ENCODE measurements at places on chromosomes 3 and 15.
A peak's percentile ranks its signal among the peaks of the same experiment; 100 is the strongest.

DNA sequence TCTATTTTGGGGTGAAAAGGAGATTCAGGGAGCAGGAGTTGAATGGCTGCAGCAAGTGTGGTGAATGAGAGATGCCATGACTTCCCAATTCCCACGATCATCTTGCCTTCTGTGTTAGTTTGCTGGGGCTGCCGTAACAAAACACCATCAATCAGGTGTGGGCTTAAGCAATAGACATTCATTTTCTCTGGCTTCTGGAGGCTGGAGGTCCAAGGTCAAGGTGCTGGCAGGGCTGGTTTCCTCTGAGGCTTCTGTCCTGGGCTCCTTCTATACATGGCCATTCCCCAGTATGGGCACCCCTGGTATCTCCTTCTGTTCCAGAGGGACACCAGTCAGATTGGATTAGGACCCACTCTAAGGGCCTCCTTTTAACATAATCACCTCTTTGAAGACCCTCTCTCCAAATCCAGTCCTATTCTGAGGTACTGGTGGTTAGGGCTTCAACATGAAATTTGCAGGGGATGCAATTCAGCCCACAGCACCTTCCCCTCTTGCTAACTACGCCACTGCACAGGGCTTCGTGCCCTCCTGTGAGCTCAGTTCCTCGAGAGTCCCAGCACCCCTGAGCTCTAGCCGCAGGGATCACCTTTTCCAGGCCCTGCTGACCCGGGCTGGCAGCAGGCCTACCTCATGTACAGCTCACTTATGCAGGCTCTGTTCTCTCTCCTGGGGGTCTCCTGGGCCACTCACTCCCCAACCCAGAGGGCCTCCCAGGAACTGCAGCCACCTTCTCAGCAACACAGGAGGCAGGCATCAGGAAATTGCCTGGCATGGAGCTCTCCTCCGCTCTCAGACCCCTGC is 37.3 kb upstream of the SLC6A11 start:
- no peak for DNase-seq

- no peak for DNase-seq
Observed at GRCh38 chr3:27340534-27340933, 28.6 kb downstream of the NEK10 start.

DNA sequence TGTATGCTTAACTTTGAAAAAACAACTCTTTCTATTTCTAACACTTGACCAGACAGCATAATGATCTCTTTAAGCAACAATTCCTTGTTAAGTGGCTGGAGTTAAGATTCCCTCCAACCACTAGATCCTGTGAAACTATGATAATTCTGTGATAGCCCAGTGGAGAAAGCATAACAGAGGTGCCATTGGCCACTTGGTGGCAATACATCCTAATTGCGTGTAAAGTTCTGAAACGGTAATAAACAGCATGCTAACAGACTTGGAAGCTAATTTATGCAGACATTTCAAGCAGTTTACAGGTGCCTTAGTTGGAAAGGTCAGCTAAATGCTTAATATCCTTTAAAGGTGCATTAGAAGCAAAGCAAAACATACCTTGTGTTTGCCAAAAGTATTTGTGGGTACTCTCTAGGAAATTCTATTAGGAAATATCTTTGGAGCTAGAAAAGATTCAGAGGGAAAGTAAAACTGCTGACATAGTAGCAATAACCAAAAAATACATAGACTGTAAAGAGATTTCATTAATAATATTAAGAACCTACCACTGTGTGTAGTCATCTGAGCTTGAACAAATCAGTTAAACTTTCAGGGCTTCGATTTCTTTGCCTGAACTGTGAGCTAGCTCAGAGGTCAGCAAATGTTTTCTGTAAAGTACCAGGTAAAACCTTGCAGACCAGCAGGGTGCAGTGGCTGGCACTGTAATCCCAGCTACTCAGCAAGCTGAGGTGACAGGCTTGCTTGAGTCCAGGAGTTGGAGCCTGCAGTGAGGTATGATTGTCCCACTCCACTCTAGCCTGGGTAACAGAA is 19.0 kb upstream of the CSTA start:
- DNase-seq, result no peak

DNA sequence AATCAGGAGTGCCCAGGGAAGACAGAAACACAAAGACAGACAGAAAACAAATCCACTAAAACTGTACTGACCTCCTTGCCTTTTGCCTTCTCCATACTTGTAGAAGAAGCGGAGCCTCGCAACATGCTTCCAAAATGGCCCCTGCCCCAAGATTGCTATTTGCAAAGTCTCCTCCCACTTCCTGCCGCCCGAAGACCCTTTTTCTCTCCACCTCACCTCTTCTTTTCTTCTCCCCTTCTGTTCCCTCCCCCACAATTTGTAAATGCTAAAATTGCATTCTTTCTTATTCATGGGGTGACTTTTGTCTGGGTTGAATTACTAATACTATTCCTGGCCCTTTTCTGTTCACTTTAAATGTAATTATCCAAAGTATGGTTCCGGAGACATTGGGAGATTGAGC is at the start of gene DPPA4:
Gene DPPA4 (minus strand): TSS at position 154 of the 400 bp plus-strand sequence. CDS start 29 bp downstream, at position 125.
- DNase-seq, result no peak

- no peak for DNase-seq
Observed at GRCh38 chr3:100317912-100318311, 16.6 kb upstream of the NIT2 start.

GRCh38 chr15:101028321-101028720 is 109.2 kb downstream of the LRRK1 start:
- DNase-seq, result no peak

DNA sequence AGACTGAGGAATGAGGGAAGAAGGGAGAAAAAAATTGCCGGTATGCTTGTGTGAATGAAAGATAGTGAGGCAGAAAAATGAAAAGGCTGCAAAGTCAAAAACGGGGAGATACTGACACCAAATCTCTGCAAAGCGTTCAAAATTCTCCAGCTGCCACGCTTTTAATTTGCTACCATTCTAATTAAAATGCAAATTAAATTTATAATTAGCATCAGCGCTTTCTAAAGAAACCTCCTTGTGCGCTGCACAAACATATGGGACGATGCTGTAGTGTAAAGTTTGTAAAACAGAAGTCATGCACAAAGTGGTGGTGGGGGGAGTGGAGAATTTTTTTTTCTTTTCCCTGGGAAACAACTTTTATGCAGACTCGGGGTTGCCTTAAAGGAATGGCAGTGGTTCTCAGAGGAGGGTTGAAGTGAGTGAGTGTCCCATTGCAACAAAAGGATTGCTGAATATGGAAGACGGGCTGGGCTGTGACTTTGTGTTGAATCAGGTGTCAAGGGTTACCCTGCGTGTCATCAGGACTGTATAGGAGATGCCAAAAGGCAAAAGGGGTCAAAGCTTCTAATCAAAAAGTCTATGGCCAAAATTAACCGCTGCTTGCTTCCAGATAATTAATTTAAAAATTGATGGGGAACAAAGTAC is 472.2 kb downstream of the NR2F2 start:
- no peak for DNase-seq

DNA sequence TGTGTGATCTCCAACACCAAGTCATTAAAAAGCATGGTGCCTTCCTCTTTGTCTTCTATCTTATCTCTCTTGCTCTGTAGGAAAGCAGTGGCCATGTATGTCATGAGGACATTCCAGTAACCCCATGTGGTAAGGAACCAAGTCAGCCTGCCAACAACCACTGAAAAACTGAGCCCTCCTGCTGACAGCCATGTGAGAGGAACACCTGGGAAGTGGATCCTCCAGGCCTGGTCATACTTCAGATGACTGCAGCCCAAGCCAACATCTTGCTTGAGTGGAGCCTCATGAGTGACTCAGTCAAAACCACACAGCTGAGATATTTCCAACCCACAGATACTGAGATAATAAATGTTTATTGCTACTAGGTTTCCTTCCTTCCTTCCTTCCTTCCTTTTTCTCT is 597.3 kb downstream of the ZIC1 start:
- no peak for DNase-seq

GRCh38 chr3:97835761-97836160 is 13.9 kb downstream of the CRYBG3 start:
- no peak for DNase-seq

DNA sequence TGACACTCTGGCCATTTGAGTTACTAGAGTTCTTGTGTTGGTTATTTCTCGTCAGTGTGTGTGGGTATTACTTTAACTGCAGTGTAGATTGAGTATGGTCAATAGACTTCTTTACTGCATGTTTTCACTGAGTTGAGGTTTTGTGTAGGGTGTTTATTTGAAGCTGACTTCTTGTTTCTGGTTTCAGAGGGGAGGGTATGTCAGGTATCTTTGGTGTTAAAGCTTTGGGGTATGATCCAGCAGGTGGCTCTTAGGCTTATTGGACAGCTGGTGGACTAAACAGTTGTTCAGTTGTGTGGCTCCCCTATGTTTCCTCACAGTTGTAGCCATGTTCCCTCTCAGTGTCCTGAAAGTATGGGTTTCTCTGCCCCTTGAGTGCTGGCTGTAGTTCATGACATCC is 72.0 kb downstream of the AKAP13 start:
- DNase-seq, result no peak

- no peak for DNase-seq
Observed at GRCh38 chr3:16936233-16936632, 51.5 kb downstream of the PLCL2 start.

DNA sequence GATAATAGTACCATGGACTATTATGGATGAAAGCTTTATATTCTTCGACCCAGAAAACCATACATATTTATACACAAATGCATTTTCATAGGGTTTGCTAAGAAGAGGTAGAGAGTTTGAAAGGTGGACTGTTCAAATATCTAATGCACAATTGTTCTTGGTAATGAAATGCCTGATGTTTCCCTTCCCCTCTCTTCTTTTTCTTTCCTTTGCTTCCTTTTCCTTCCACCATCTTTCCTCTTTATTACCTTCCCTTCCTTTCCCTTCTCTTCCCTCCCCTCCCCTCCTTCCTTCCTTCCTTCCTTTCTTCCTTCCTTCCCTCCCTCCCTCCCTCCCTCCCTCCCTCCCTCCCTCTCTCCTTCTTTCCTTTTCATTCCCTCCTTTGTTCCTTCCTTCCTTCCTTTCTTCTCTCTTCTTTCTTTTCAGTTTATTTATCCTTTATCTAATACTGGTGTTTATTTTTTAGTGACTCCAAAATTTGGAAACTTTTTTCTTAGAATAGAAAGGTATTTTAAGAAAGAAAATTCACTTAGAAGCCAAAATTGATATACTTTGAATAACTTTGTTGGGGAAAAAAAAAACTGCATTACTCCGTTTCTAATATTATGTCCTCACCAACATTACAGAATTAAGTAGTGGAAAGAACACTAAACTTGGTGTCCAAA is 22.7 kb upstream of the PYDC2 start:
- no peak for DNase-seq

- DNase-seq, result peak; percentile 85
Observed at GRCh38 chr3:169945313-169945712, 21.3 kb upstream of the SEC62 start.

DNA sequence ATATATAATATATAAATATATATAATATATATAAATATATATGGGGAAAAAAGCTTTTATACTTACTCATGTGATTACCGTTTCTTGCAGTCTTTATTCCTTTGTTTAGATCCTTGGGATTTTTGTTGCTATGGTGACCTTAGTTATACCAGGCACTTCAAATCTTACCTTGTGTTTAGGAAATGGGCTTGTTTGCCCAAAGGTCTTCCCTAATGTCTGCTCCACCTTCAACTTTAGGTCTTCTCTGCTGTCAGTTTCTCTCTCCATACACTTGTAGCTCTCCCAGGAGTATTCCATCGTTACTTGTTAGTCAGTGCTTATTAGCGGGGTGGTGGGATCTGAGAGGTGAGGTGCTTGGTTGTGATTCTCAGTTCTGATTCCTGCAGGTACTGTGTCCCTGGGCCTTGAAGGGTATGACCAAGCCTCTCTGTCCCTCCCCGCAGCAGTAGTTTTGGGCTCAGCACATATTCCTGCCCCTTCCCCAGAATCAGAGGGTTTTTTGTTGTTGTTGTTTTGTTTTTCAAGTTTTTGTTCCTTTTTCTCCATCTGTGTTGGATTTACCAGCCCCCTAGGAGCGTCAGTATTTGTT is 9.6 kb upstream of the LAMP3 start:
- no peak for DNase-seq
